ENCODE measurements at places on chromosomes 1 and 21.

GRCh38 chr1:222461941-222462340 lies 86.0 kb downstream of the HHIPL2 start:
- no peak for DNase-seq

- no peak for DNase-seq
Observed at GRCh38 chr1:19797827-19798226, 1.9 kb downstream of the TMCO4 start.

DNA sequence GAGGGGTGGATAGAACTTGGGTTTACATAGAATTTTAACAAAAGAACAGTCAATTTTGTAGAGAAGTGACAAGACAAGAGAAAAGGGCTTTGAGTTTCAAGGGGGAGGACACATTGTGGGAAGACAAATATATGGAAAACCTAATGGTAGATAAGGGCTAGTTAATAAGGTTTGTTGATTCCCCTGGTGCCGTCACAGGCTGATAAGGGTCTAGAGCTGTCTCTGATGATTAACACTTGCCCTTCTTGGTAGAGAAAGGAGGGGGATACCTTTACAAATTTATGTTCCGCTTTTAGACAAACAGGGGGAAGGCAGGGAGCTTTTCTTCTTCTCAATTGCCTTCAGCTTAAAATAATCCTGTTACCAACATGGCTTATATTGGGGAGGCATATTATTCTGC lies 124.3 kb downstream of the ETS2 start:
- DNase-seq = no peak

DNA sequence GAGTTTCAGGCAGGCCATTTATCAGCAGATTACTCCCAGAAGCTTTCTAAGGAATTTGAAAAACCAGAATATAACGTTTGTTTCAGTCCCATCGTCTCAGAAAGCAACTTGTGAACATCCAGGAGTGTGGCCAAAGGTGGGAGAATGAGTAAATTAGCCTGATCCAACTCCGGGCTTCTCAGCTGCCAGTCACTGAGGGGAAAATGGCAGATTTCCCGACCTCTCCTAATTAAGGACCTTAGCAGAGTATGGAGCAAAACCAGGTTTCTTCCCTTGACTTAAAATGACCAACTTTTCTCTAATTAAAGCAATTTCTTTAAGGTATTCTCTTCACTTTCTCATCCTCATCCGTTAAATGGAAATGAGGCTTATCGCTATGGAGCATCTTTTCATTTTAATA lies 1.0 kb downstream of the CORT start:
- no peak for DNase-seq

GRCh38 chr1:227548119-227548397 lies 15.3 kb upstream of the ZNF678 start:
- no peak for DNase-seq

GRCh38 chr1:20280341-20280740 lies 10.3 kb upstream of the VWA5B1 start:
- no peak for DNase-seq

- DNase-seq = no peak
Observed at GRCh38 chr1:9890224-9890731, 19.8 kb downstream of the CTNNBIP1 start.

GRCh38 chr1:246428542-246429308 lies 78.4 kb downstream of the SMYD3 start:
- DNase-seq = peak; percentile 10

DNA sequence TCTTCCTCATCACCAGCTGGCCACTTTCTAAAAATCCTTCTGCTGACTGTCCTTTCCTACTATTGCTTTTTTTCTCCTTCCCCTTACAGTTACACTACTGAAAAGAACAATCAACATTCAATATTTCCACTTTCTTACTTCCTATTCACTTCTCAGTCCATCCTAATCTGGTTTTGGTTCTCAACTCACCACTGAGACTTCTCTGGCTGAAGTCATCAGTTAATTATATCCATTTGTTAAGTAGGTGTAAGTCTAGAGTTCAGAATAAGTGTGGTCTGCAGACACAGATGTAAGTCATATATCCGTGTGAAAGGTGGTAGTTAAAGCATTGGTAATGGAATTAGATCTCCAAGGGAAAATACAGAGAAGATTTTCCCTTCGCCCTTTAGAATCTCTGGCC lies 21.4 kb downstream of the PEA15 start:
- no peak for DNase-seq

GRCh38 chr1:9466780-9467758 lies 72.2 kb upstream of the SLC25A33 start:
- DNase-seq = no peak

DNA sequence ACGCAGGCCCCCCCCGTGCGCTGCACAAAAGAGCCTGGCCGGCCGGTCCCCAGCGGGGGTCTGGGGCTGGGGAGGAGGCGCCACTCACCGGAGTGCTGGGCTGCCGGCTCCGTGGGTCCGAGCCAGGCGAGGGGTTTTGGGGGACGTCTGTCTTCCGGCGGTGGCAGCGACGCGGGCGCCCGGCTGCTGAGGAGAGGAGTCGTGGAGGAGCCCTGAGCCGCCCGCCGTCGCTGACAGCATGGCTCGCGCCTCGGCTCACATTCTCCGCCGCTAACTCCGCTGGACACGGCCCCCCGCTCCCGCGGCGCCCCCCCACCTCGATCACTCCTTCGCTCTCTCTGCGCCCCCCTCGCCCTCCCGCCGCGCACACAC lies 649 bp downstream of the AHDC1 start:
- peak; percentile 69 for DNase-seq

GRCh38 chr1:2311184-2312032 lies 79.9 kb downstream of the MORN1 start:
- DNase-seq = peak; percentile 15

DNA sequence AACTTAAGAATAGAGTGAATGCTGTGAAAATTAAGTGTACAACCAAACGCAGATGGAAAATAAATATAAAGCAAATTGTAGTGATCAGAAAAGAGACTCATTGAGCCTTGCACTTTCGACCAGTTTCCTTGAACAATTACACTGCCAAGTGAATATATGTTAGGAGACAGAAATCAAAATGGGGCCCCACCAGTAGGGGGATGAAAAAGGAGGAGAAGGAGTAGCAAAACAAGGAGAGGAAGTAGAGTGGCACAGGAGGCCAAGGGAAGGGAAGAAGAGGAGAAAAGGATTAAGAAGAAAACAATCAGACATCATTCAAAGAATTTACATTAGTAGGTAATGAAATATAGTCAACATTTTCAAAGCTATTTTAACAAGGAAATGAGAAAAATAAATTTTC lies 1770.6 kb downstream of the PLA2G4A start:
- no peak for DNase-seq

GRCh38 chr1:50332941-50333594 lies 90.2 kb downstream of the DMRTA2 start:
- DNase-seq = peak; percentile 44

- DNase-seq = no peak
Observed at GRCh38 chr1:161388639-161389038, 21.0 kb upstream of the CFAP126 start.

GRCh38 chr1:154095456-154096060 lies 59.3 kb downstream of the NUP210L start:
- no peak for DNase-seq

DNA sequence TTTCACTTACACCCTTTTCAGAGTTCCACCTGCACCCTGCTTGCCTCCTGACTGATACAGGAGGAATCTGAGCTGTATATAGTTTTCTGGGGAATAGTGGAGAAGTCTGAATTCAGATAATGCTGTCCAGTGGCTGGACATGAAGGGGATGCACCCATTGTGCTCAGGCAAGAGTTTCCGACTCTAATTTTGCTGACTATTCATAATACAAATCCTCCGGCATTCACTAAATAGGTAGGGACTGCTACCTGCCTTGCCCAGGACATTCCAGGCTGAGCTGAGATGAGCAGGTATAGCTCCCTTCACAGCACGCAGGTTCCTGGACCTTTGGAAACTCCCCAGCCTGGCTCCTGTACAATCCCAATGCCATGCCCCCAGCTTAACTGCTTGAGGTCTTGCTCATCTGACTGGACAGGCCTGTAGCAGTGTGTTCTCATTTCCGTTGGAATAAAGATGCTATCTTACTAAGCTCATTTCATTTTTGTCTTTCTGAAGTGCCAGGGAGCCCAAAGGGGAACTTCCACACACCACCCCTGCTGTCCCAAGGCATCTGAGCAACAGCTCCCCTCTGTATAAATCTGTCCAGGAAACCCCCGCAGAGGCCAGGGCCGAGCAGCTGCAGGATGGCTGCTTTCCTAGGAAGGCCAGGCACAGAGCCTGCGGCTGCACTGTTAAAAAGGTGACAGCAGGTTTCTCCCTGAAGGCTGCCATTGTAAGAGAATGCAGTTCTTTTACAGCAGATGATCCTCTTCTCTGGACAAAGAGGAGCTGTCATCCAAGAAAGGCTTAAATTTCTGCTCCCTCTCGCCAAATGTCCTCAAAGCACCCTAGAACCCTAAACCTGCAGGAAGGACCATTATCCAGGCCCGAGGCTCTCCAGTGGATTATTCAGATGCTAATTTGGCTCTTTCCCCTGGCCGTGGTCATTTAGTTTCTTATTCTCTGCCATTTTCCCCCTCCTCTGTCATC lies 21.7 kb upstream of the VASH2 start:
- DNase-seq = no peak

GRCh38 chr1:6008084-6008415 lies 15.8 kb upstream of the NPHP4 start:
- DNase-seq = no peak

DNA sequence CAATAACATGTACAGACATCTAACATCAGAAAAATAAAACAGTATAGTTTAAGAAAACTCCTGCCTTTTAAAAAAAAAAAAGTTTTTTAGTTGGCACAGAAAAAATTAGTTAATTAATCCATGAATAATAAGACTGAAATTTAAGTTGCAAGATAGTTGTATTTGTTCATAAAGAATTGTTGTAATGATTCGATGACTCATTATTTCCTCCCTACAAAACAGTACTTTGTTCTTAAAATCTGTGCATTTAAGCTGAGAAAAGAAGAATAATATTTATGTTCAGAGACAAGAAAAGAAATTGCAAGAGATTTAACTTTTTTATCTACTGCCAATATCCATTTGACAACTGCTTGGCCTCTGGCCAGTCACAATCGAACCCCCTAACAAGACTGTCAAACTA lies 894.7 kb downstream of the ADGRL2 start:
- no peak for DNase-seq

DNA sequence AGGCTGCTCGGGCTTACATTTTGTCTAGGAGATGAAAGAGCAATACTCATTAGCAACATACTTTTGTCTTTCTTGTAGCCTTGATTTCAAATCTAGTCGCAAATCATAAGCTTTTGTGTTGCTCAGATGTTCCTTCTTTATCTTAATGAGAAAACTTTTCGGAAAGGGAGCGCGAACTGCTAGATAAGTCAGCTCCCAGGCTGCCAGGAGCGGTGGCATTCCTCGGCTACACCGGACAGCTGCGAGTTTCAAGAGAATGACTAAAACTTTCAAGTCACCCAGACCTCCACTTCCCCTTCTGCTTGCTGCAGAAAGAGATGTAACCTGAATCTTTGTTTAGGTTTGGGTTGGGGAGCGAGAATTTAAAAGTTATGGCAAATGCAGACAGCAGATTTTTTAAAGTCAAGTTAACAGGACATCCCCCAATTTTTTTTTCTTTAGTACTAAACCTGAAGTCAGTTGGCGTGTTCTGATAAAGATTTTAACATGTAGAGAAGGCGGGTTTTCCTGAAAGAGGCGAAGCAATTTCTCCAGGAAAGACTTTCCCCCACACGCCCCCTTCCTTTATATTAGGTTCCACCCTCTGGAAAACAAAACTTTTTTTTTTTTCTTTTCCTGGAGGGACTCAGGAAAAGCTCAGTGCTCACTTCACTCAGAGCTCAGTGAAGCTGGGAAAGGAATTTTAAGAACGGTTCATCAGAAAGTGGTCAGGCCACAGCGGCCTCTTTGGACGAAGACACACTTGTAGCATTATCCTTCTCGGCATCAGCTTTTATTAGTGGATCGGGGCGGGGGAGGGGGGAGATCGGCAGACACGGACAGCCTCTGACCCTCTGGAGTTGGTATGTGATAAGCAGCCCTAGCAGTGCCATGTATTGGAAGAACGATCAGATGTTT lies at the start of gene LHX8:
TSS of gene LHX8 (plus strand) at position 639 of the 897 bp plus-strand sequence. CDS start 2,227 bp downstream, outside the sequence.
- no peak for DNase-seq

- DNase-seq = no peak
Observed at GRCh38 chr1:166066107-166066506, 100.7 kb downstream of the FAM78B start.

GRCh38 chr1:2448098-2448445 lies 28.0 kb upstream of the PLCH2 start:
- no peak for DNase-seq

DNA sequence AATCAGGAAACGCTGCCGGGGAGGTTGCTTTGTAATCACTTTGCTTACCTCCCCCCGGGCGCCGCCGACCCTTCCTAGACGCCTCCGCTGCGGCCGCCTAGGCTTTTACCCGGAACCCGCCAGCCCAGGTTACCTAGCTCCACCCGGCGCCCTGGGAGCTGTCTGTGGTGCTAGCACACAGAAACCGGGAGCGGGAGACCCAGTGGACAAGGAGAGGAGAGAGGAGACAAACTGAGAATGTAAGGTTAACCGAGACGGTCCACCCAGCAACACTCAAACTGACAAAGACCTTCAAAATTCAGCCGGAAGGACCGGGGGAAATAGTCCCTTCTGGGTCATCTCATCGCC lies 9.8 kb downstream of the BARHL2 start:
- no peak for DNase-seq

- no peak for DNase-seq
Observed at GRCh38 chr21:27595716-27596115, 628.8 kb upstream of the ADAMTS5 start.

- DNase-seq = peak; percentile 2
Observed at GRCh38 chr1:81670286-81670685, 130.4 kb upstream of the ADGRL2 start.

DNA sequence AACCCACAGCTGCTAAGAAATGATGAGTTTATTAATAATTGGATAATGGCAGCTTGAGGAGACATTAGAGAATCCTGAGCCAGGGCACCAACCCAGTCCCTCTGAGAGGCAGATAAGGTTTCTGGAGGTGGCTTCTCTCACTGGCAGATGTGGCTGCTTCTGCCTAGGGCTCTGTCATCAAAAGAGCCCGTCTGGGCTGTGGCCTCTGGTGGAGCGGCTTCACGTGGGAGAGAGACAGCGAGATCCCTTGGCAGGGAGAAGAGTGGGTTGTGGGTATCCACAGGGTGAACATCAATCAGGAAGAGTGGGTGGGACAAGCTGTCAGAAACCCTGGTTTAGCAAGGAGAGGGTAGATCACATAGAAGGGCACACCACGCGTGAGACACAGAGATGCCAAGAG lies 30.0 kb downstream of the VWA5B1 start:
- DNase-seq = no peak

GRCh38 chr1:119782631-119783325 lies 14.1 kb upstream of the HMGCS2 start:
- DNase-seq = no peak

DNA sequence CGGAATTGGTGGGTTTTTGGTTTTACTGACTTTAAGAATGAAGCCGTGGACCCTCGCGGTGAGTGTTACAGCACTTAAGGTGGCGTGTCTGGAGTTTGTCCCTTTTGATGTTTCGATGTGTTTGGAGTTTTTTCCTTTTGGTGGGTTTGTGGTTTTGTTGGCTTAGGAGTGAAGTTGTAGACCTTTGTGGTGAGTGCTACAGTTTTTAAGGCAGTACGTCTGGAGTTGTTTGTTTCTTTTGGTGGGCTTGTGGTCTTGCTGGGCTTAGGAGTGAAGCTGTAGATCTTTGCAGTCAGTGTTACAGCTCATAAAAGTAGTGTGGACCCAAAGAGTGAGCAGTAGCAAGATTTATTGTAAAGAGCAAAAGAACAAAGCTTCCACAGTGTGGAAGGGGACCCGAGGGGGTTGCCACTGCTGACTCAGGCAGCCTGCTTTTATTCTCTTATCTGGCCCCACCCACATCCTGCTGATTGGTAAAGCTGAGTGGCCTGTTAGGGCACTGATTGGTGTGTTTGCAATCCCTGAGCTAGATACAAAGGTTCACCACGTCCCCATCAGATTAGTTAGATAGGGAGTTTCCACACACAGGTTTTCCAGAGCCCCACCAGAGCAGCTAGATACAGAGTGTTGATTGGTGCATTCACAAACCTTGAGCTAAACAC lies 20.9 kb downstream of the HENMT1 start:
- DNase-seq = no peak
